Hepatic stellate cell (primary cell): ENCODE measurements at places on chromosomes 1 and 21.
A peak's percentile ranks its signal among the peaks of the same experiment; 100 is the strongest.

- DNase-seq, result no peak
Measured at GRCh38 chr21:30468900-30469714, 11.1 kb downstream of the KRTAP19-1 start.

GRCh38 chr21:35096959-35097358 lies 47.9 kb upstream of the RUNX1 start:
- DNase-seq, result no peak

DNA sequence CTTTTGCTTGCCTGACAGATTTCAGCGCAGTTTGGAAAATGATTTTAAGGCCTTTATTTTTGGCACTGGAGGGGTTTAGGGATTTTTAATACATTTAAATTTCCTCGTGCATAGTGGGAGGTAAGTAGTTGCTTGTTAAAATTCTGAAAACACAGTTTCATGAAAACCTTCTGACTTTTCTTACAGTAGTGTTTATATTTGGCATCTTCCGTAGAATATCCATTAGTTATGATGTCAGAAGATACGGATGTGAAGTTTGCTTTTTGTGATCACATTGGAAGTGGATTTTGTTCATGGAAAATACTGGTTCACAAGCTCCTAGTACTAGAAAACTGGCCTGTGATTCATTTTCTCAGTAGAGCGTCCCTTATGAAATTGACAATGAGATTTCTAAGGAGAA lies 1.3 kb downstream of the RABGAP1L start:
- no peak for DNase-seq

- peak; percentile 53 for DNase-seq
Measured at GRCh38 chr21:36297938-36298572, 21.9 kb upstream of the MORC3 start.

DNA sequence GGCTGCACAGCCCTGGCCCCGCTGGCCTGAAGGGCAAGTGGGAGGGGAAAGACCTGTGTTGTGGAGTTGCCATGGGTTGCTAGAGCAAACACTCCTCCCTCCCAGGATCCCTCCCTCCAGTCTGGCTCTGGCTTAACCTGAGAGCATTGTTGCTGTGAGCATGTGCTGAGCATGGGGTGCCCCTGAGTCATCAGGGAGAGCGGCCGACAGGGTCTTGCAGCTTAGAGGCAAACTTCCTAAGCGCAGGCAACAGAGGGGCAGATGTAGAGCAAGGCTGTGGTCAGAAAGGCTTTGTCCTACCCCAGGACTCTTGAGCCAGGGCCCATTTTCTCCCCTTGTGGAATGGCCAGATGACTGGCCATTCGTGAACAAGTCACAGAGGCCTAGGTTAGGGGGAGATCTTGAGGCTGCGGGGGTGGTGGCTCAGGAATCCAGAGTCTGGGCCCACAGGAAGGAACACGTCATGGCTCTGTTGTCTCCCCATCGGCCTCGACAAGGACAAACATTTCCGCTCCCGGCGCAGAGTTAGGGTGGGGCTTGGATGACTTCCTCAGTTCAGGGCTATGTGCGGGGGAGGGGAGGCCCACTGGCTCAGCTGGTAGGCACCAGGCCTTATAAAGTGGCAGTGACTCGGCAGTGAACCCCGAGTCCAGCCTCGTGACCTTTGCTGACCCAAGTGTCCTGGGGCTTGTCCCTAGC lies 362 bp upstream of the DYNLT4 start:
- DNase-seq, result peak; percentile 98

GRCh38 chr1:175904808-175905207 lies 161.4 kb upstream of the TNR start:
- DNase-seq, result no peak

- no peak for DNase-seq
Measured at GRCh38 chr1:240806200-240806745, 194.3 kb upstream of the GREM2 start.

- DNase-seq, result peak; percentile 21
Measured at GRCh38 chr1:154129391-154129970, 25.4 kb downstream of the NUP210L start.

GRCh38 chr1:3611170-3612019 lies at the start of gene MEGF6:
MEGF6 (minus strand) TSS chr1:3611508; CDS start chr1:3611268, 240 bp downstream.
- peak; percentile 53 for DNase-seq

- DNase-seq, result no peak
Measured at GRCh38 chr1:22875241-22875640, 97.4 kb downstream of the LACTBL1 start.

GRCh38 chr1:178335426-178335825 lies 161.3 kb downstream of the CLEC20A start:
- DNase-seq, result no peak

DNA sequence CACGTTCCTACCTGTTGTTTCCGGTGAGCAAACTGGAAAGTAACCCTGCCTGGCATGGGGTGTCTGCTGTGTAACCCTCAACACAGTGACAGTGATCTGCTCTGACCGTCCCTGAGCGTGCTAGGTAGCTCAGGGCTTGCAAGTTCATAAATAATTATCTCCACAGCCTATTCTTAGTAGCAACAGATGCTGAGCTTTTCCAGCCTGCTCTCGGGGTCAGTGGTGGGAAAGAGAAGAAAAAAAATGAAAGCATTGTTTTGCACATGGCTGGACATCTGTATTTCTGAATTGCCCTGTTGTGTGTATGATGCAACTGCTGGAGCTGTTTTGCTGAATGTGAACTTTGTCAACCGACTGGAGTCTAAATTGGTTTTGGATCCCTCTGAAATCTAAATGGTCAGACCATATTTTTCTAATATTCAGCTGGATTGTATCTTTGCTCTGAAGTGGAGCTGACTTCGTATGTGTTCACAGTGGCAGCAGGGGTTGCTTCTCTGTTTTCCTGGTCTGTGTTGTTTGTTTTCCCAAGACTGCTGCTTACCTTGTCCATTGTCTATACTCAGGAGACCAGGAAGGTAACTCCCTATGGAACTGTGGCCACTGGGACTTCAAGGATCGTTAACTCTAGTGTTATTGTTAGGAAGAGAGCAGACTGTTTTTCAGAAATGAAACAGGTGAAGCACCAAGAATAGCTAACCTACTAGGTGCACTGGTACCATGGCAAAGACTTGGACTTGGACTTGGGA lies 27.0 kb downstream of the TGFB2 start:
- DNase-seq, result no peak

- peak; percentile 72 for DNase-seq
Measured at GRCh38 chr21:42644223-42645208, 8.9 kb upstream of the PDE9A start.

GRCh38 chr1:201742476-201742875 lies 86.5 kb upstream of the IPO9 start:
- no peak for DNase-seq

DNA sequence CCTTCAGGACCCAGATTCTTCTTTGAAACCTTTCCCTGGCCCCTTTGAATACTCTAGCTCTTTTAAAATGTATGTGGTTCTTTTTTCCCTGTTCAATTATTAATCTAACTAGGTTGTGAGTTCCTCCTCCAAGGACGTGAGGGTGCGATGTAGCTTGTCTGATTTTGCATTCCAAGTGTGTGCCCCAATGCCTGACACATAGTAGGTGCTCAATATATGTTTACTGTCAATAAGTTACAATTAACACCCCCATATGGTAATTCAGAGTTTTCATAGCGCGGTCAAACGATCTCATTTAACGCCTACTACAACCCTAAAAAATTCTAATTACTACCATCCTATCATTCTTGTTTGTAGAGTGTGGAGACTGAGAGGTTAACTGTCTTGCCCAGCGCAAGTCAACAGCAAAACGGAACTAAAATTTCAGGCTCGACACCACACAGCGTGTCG lies 482 bp upstream of the MTR start:
- DNase-seq, result no peak

DNA sequence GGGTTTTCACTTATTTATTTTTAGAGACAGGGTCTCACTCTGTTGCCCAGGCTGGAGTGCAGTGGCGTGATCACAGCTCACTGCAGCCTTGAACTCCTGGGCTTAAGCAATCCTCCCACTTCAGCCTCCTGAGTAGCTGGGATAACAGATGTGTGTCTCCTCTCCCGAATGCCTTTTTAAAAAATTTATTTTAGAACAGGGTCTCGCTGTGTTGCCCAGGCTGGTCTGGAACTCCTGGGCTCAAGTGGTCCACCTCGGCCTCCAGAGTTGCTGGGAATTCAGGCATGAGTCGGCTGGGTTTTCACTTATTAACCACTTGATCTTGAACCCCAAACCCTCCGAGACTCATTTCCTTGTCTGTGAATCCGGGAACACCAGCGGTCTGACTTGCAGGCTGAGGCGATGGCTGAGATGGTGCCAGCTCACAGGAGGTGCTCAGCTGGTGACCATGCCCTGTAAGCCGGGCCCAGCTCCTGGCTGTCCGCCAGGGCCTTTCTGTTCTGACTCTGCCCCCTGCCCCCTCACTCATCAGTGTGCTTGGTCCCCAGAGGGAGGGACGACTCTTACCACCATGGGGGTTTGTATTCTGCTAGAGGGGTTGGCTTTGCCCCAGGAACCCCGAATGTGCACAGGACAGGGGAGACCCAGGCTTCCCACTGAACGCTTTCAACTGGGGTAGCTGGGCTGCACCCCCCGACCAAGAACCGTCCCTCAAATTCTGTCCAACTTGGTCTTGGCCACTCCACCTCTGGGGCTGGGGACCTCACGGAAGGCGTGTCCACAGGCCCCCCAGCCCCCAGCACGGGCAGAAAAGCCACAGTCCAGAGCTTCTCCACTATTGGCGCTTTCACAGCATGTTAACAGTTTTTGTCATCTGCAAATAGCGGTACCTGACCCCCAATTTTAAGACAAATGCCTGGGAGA lies 22.5 kb downstream of the MMEL1 start:
- DNase-seq, result no peak

GRCh38 chr1:68426594-68426993 lies 23.2 kb downstream of the RPE65 start:
- DNase-seq, result no peak

- DNase-seq, result no peak
Measured at GRCh38 chr1:200496937-200497336, 87.1 kb upstream of the ZNF281 start.

GRCh38 chr21:45404730-45405270 lies at the start of gene COL18A1:
COL18A1 (plus strand) TSS chr21:45405165; CDS start chr21:45405231, 66 bp downstream.
- DNase-seq, result peak; percentile 80

DNA sequence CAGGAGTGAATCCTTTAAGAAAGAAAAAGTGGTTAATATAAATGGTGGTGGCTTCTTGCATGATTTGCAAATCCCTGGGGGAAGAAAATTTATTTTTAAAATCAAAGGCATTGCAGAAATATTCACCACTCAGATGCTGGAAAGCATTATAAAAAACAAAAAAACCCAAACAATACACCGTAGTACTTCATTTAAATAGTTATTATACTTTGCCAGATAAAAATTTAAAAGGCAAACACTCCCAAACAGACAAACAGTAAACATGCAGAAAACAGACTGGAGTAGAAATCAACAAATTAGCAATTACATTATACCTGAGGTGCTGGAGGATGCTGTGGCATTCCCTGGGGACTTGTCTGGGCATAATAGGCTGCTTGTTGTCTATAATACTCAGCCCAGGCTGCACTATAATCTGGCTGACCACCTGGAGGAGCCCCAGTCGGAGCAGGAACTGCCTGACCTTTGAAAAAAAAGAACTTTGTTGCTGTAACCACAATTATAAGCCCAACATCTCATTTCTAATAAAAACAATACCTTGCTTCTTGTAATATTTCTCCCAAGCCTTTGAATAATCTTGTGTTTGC lies 29.9 kb downstream of the FUBP1 start:
- DNase-seq, result peak; percentile 6

GRCh38 chr1:224622831-224623230 lies 6.7 kb downstream of the CNIH3 start:
- DNase-seq, result no peak

- no peak for DNase-seq
Measured at GRCh38 chr1:214683621-214684020, 80.6 kb downstream of the CENPF start.

DNA sequence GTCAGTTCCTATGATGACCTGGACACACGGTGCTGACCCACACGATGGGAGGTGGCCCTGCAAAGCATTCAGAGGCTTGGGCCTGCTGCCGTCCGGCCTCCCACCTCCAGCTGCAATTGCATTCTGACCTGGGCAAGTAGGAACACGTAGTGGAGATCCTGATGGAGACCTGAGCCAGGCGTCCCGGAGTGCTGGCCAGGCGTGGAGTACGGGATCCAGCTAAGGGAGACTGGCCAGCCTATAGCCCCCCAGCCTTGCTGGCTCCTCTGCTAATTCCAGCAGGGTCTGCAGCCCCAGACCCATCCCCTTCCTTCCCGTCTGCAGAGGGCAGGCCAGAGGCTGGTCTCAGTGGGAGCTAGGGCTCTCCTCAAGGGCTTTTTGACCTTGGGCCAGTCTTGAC lies 11.2 kb downstream of the CD46 start:
- no peak for DNase-seq

- DNase-seq, result peak; percentile 70
Measured at GRCh38 chr1:27643600-27644368, 8.8 kb upstream of the FGR start.

DNA sequence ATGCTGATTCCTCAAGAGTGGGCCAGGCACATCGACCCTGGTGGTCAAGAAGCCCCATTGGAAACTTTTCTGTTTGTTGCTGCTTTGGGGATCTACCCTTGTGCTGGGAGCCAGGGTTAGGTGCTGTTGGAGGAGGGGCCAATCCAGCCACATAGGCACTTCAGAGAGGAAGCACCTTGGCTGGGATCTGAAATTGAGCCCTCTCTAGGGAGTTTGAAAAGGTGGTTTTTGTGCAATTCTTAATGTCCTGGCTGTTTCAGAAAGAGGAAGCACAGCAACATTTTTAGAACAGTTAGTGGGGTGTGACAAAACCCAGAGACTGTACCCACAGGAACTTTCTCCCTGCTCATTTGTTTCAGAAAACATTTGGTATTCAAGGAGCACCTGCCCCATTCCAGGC lies 17.2 kb upstream of the BEND5 start:
- DNase-seq, result no peak

GRCh38 chr1:174447866-174448530 lies at the start of gene GPR52:
GPR52 (plus strand) TSS chr1:174447964; CDS start chr1:174448112, 148 bp downstream.
- no peak for DNase-seq

DNA sequence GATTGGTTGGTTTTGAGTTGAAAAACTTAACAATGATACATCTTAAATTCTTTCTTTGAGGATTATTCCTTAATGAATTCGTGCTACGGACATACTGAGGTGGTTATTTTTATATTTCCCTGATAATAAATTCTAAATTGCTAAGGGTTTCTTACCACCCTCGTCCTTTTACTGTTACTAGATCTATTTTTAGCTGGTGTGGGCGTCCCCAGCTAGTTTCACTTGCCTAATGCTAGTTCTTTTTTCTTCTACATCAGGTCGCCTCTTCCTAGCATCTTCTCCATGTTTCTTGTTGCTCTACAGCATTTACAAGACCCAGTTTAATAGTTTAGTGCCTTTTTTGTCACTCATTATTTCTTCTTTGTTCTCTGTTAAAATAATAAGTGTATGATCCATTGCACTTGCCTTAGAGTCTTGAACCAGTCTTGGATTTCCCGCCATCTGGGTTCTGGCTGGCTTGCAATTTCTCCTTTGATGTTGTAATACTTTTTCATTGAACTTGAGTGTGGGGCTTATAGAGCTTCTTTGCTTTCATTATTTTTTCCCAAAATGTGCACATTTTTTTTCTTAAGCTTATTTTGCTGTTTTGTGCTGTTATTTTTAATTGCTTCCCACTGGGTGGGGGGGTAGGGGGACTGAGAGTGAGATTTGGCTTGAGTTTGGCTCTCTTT lies 677 bp upstream of the HSD11B1 start:
- DNase-seq, result no peak
